ENCODE measurements at places on chromosomes 12 and 14.

DNA sequence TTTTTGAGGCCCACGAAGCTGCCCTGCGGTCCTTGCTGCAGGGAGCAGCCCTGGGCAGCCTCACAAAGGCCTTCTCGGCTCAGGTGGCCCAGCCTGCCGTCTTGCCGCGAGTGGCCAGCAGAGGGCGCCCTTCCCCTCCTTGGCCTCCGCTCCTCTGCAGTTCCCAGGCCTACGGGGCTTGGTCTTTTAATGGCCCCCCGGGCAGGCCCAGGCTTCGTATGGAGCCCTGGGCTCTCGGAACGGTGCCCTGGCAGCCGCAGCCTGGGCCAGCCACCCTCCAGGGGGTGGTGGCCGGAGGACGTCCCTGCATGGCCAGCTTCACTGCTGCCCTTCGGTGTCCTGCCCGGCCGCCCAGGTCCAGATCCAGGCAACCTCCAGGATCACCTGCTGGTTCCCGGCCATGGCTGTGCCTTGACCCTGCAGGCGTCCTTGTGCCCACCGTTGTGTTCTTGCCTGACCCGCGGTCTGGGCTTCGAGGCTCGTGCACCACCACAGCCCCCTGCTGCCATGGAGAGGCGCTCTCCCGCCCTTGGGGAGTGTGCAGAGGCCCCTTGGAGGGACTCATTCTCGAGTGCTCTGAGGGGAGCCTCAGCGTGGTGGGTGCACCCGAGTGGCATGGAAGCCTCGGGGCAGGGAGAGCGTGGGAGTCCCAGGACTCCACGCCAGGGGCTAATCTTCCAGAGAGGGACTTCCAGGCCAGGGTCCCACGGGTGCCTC is 9.4 kb downstream of the ASPG start:
- H3K27me3 ChIP-seq: peaks cover 4% of the 10 kb centered on the region
- no peak overlapping the region for H3K27ac ChIP-seq
- DNase-seq: peak; percentile 95
- no peaks in the 10 kb centered on the region for H3K36me3 ChIP-seq

DNA sequence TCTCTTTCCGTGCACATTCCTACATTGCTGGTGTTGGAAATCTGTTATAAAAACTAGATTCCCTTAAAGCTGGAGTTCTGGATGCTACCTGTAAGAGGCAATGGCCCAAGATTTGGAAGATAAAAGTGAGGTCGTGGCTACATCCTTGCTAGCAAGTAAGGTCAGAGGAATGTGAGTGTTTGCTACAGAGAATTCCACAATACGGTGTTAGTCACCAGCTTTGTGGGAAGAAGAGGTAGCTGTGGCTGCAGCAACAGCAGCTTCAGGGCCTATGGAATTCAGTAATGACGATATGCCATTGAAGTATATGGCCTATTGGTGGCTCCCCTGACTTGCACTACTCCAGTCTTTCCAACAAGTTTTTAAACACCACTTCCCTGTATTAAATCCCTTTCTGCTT is 227.7 kb upstream of the TMEM260 start:
- H3K4me3 ChIP-seq: no peak overlapping the region
- H3K4me1 ChIP-seq: no peaks in the 10 kb centered on the region
- no peak overlapping the region for H3K27ac ChIP-seq
- no peak for DNase-seq
- peaks cover 30% of the 10 kb centered on the region for H3K36me3 ChIP-seq
- H3K27me3 ChIP-seq: no peaks in the 10 kb centered on the region

GRCh38 chr14:74464785-74465184 is 28.3 kb downstream of the NPC2 start:
- H3K27me3 ChIP-seq: peaks cover 29% of the 10 kb centered on the region
- H3K36me3 ChIP-seq: no peaks in the 10 kb centered on the region
- H3K4me1 ChIP-seq: peaks cover 9% of the 10 kb centered on the region
- no peak for DNase-seq

GRCh38 chr12:107368586-107368985 is 275.2 kb upstream of the CRY1 start:
- no peak for DNase-seq
- peaks cover 11% of the 10 kb centered on the region for H3K27me3 ChIP-seq
- no peaks in the 10 kb centered on the region for H3K36me3 ChIP-seq
- H3K4me1 ChIP-seq: peaks cover 6% of the 10 kb centered on the region

GRCh38 chr12:109449845-109450532 is 27.1 kb downstream of the KCTD10 start:
- peaks cover 34% of the 10 kb centered on the region for H3K36me3 ChIP-seq
- no peak for DNase-seq
- H3K27ac ChIP-seq: peak overlapping the region; percentile 70
- no peaks in the 10 kb centered on the region for H3K27me3 ChIP-seq
- peaks cover 7% of the 10 kb centered on the region for H3K4me1 ChIP-seq
- no peak overlapping the region for H3K4me3 ChIP-seq

DNA sequence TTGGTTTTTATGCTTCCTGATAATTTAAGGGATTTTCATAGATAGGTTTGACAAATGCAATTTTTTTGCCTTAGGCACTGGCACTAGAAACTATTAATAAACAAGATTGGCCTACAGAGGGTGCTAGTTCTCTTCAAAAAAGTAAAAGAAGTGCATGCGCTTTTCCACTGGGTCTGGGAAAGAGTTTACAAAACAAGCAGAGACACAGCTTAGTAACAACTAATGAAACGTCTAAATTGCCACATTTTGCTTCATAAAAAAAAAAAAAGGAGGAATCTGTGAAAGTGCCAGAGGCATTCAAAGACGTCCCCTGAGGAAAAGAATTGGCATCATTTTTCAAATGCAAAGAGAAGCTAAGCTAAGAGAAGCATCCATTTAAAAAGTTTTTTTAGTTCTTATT is 58.3 kb upstream of the EEA1 start:
- DNase-seq: peak; percentile 18
- peak overlapping the region; percentile 70 for H3K27ac ChIP-seq
- H3K4me1 ChIP-seq: peaks cover 23% of the 10 kb centered on the region
- H3K4me3 ChIP-seq: no peak overlapping the region
- peaks cover 5% of the 10 kb centered on the region for H3K36me3 ChIP-seq
- H3K27me3 ChIP-seq: no peaks in the 10 kb centered on the region

- H3K27ac ChIP-seq: no peak overlapping the region
- H3K4me1 ChIP-seq: no peaks in the 10 kb centered on the region
- H3K27me3 ChIP-seq: peaks cover 12% of the 10 kb centered on the region
- no peak for DNase-seq
- H3K36me3 ChIP-seq: no peaks in the 10 kb centered on the region
Observed at GRCh38 chr14:24279301-24280186, 8.1 kb upstream of the RABGGTA start.

DNA sequence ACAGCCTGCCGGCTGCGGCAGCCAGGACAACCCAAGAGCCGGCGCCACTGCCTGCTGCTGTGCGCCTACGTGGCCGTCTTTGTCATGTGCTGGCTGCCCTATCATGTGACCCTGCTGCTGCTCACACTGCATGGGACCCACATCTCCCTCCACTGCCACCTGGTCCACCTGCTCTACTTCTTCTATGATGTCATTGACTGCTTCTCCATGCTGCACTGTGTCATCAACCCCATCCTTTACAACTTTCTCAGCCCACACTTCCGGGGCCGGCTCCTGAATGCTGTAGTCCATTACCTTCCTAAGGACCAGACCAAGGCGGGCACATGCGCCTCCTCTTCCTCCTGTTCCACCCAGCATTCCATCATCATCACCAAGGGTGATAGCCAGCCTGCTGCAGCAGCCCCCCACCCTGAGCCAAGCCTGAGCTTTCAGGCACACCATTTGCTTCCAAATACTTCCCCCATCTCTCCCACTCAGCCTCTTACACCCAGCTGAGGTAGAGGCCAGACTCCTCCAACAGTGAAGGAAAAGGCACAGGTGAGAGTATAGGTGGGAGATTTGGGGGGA is 10.3 kb downstream of the ZBTB39 start:
- H3K27me3 ChIP-seq: peaks cover 3% of the 10 kb centered on the region
- H3K4me3 ChIP-seq: no peak overlapping the region
- DNase-seq: no peak
- H3K27ac ChIP-seq: peak overlapping the region; percentile 83
- H3K4me1 ChIP-seq: peaks cover 43% of the 10 kb centered on the region

DNA sequence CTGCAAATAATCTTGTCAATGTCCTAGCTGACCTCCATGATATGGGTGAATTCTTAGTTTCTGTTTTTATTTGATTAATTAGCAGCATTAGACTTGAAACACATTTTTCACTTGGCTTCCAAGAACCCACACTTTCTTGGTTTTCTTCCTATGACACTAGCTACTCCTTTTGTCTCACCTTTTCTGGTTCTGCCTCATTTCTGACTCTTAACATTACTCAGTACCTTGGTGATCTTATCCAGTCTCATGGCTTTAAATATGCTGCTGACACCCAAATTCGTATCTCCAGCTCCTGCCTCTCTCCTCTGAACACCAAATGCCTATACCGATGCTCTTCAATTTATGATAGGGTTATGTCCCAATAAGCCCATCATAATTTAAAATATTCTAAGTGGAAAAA is 32.0 kb upstream of the SSTR1 start:
- H3K36me3 ChIP-seq: no peaks in the 10 kb centered on the region
- H3K27me3 ChIP-seq: peaks cover 5% of the 10 kb centered on the region
- no peak overlapping the region for H3K27ac ChIP-seq
- H3K4me3 ChIP-seq: no peak overlapping the region

DNA sequence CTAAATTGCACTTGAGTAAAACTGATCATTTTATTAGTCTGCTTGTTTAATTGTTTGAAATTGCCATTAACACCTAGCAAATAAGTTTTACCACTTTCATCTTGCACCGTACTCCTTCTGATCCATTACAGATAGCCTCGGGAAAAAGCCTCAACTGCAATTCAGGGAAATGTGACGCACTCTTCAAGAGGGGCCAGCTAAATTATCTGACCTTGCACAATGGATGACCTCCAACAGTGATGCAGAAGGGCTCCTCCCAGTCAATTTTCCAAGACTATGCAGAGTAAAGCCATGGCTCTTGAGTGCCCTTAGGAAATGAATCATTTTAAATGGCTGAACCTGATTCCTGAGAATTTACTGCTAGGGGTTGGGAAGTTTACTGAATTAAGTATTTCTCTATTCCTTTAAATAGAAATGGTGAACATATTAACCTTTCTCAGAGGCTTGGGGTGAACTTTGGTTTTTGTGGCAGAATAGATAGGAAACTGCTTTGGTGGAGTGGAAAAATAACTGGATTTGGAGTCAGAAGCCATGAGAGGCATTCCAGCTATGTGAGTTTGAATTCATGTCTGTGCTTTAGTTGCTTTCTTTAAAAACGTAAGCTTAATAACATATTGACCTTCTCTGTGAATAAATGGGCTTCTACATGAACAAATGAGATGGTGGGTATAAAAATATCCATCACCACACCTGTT is 64.8 kb upstream of the OVCH1 start:
- H3K36me3 ChIP-seq: peaks cover 18% of the 10 kb centered on the region
- DNase-seq: no peak
- H3K4me1 ChIP-seq: peaks cover 53% of the 10 kb centered on the region
- no peak overlapping the region for H3K27ac ChIP-seq
- H3K27me3 ChIP-seq: no peaks in the 10 kb centered on the region

GRCh38 chr14:99564256-99564925 is 39.6 kb downstream of the CCDC85C start:
- H3K27ac ChIP-seq: peak overlapping the region; percentile 22
- peaks cover 2% of the 10 kb centered on the region for H3K36me3 ChIP-seq
- H3K27me3 ChIP-seq: peaks cover 13% of the 10 kb centered on the region
- DNase-seq: no peak

GRCh38 chr12:30898846-30899245 is 27.7 kb upstream of the TSPAN11 start:
- H3K4me3 ChIP-seq: no peak overlapping the region

GRCh38 chr12:42086031-42086430 is 58.6 kb downstream of the GXYLT1 start:
- DNase-seq: no peak
- no peaks in the 10 kb centered on the region for H3K4me1 ChIP-seq
- H3K27me3 ChIP-seq: no peaks in the 10 kb centered on the region
- H3K4me3 ChIP-seq: no peak overlapping the region

- no peak for DNase-seq
- H3K4me1 ChIP-seq: peaks cover 27% of the 10 kb centered on the region
- H3K27me3 ChIP-seq: no peaks in the 10 kb centered on the region
- no peaks in the 10 kb centered on the region for H3K36me3 ChIP-seq
- no peak overlapping the region for H3K4me3 ChIP-seq
Observed at GRCh38 chr12:54437697-54438096, 18.6 kb upstream of the ITGA5 start.

DNA sequence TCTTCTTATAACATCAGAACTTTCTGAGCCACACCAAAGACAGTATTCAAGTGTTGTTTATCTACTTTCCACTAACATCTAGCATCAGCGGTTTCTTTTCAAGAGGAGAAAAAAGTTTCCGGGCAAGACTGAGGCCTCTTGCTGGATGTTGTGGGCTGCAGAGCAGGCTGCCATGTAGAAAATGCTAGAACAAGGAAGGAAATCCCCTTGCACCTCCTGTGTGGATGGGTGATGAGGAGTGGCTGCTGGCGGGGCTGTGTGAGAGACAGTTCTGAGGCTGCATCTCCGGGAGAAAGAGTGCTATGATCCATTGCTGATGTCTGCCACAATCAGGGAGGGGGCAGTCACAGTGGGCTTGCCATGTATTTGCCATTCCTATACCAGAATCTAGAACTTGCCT is 37.8 kb upstream of the PPP1CC start:
- no peak overlapping the region for H3K4me3 ChIP-seq
- H3K27ac ChIP-seq: peak overlapping the region; percentile 32
- peaks cover 10% of the 10 kb centered on the region for H3K27me3 ChIP-seq
- peaks cover 34% of the 10 kb centered on the region for H3K4me1 ChIP-seq
- H3K36me3 ChIP-seq: no peaks in the 10 kb centered on the region

- peaks cover 4% of the 10 kb centered on the region for H3K27me3 ChIP-seq
- DNase-seq: no peak
- H3K4me1 ChIP-seq: no peaks in the 10 kb centered on the region
Observed at GRCh38 chr12:77239617-77240016, 174.2 kb upstream of the E2F7 start.

GRCh38 chr12:52243856-52244614 is 11.0 kb downstream of the KRT7 start:
- H3K27me3 ChIP-seq: peaks cover 32% of the 10 kb centered on the region
- peaks cover 49% of the 10 kb centered on the region for H3K4me1 ChIP-seq
- no peak for DNase-seq
- no peak overlapping the region for H3K27ac ChIP-seq

- peaks cover 18% of the 10 kb centered on the region for H3K4me1 ChIP-seq
- no peaks in the 10 kb centered on the region for H3K27me3 ChIP-seq
- peaks cover 34% of the 10 kb centered on the region for H3K36me3 ChIP-seq
- no peak overlapping the region for H3K4me3 ChIP-seq
- DNase-seq: no peak
- no peak overlapping the region for H3K27ac ChIP-seq
Observed at GRCh38 chr12:89657066-89657465, 51.6 kb downstream of the ATP2B1 start.

GRCh38 chr12:3913278-3913677 is 40.1 kb upstream of the PARP11 start:
- no peak overlapping the region for H3K4me3 ChIP-seq
- no peaks in the 10 kb centered on the region for H3K27me3 ChIP-seq
- H3K27ac ChIP-seq: no peak overlapping the region
- peaks cover 27% of the 10 kb centered on the region for H3K4me1 ChIP-seq
- peaks cover 55% of the 10 kb centered on the region for H3K36me3 ChIP-seq
